Inflammatory macrophage treated with lipopolysaccharide for 4 hours (primary cell): ENCODE measurements at places on chromosomes 16 and 17.

- DNase-seq: no peak
Observed at GRCh38 chr17:78674595-78675315, 97.6 kb upstream of the DNAH17 start.

DNA sequence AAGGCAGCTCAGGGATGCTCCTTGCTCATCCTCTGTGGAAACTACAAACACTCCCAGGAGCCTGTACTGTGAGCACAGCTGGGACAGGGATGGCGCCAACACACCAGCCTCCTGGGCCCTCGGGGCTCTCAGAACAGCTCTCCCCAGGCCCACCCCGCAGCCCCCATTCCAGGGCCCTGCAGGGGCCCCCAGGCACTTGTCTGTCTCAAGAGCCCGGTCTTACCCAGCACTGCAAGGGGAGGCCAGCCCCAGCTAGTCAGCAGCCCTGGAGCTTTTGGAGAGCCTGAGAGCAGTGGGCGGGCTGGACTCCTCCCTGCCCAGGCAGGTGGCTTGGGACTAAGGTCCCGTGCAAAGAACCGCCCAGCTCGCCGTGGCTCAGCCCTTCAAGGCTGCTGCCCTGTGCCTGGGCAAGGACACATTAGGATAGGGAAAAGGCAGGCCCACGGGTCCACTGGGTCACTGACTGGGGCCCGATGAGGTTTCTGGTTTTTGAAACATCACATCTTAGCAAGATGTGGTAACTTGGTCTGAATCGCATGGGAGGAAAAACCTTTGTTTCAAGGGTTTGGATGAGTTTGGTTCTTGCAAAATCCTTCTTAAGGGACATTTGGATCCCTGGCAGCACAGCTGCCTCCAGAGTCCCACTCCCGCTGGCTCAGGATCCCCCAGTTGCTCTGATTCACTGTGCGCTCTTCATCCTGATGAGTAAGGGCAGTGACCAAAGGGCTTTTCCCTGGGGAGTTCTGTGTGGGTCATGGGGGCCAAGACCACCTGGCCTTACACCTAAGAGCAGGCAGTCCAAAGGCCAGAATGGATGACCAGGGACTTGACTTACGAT is 2.8 kb downstream of the DNASE1L2 start:
- DNase-seq: no peak

- peak; percentile 91 for DNase-seq
Observed at GRCh38 chr17:16217002-16217635, at the start of gene PIGL. TSS of gene PIGL (plus strand) at chr17:16217210. CDS start at chr17:16217227, 17 bp downstream.

- DNase-seq: no peak
Observed at GRCh38 chr16:80174416-80174815, 366.4 kb upstream of the DYNLRB2 start.

DNA sequence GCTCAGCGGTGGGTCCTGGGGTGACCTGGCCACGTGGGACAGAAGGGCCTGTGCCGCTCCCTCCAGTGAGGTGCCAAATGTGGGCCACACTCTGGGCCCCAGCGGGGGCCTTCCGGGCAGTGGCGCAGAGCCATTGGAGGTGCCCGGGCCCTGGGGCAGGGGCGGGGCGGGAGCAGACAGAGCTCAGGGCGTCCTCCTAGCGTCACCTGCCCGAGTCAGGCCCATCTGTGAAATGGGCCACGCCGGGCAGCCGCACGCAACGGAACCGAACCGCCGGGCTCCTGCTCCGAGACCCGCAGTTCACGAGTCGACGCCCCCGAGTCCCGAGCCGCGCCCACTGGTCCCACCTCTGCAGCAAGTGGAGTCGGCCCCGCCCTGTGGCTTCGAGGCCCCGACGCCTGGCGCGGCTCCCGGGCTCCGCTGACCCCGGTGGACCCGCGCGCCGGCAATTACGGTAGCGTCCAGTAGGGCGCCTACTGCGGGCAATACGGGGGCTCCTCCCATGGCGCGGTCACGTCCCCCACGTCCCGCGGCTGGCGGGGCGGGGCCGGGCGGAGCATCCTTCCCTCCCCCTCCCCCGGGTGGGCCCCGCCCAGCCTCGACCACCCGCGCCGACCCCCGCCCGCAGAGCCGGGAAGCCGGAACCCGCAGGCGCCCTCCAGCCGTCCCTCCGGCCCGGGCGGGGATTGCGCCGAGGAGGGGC is 1.9 kb downstream of the SLC16A3 start:
- peak; percentile 84 for DNase-seq

GRCh38 chr17:12727881-12728280 is 61.4 kb upstream of the ARHGAP44 start:
- no peak for DNase-seq

GRCh38 chr17:12269751-12270150 is 249.1 kb downstream of the MAP2K4 start:
- no peak for DNase-seq

- no peak for DNase-seq
Observed at GRCh38 chr17:45791935-45792334, 7.8 kb downstream of the CRHR1 start.

- peak; percentile 66 for DNase-seq
Observed at GRCh38 chr17:49968405-49969133, 421 bp upstream of the DLX4 start.
